ENCODE measurements at places on chromosomes 12 and 14.

DNA sequence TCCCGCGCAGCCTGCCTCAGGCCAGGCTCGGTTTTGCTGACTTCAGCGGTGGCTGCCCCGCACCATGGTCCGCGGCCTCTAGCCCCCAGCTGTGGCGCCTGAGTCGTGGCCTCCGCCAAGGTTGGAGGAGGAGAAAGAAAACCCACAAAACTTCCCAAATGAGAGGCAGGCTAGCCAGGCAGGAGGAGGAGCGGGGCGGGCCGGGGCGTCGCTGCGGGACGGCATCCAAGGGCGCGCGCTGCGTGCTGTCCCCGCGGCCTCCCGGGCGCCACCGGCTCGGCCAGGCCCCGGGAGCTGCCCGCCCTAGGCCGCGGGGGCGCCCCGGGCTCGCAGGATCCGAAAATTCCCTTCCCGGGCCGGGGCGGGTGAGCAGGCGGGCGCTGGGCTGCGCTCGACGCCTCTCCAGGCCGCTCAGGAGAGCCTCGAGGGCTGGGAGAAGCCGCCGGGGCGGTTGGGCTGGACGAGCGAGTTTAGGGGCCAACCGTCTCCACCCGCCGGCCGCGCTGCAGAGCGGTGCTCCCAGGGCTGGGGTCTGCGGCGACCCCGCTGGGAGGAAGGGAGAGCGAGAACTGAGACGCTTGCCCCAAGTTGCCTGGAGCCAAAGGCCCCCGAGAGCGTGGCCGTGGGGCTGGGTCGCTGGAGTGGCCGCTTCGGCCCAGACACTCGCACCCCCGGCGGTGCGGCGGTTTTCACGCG is at the start of gene EFS:
Gene EFS (minus strand): TSS at position 137 of the 696 bp plus-strand sequence. CDS start 147 bp downstream, outside the sequence.
- no peak for DNase-seq

- DNase-seq, result no peak
Measured at GRCh38 chr12:122052285-122052684, 26.3 kb upstream of the MLXIP start.

DNA sequence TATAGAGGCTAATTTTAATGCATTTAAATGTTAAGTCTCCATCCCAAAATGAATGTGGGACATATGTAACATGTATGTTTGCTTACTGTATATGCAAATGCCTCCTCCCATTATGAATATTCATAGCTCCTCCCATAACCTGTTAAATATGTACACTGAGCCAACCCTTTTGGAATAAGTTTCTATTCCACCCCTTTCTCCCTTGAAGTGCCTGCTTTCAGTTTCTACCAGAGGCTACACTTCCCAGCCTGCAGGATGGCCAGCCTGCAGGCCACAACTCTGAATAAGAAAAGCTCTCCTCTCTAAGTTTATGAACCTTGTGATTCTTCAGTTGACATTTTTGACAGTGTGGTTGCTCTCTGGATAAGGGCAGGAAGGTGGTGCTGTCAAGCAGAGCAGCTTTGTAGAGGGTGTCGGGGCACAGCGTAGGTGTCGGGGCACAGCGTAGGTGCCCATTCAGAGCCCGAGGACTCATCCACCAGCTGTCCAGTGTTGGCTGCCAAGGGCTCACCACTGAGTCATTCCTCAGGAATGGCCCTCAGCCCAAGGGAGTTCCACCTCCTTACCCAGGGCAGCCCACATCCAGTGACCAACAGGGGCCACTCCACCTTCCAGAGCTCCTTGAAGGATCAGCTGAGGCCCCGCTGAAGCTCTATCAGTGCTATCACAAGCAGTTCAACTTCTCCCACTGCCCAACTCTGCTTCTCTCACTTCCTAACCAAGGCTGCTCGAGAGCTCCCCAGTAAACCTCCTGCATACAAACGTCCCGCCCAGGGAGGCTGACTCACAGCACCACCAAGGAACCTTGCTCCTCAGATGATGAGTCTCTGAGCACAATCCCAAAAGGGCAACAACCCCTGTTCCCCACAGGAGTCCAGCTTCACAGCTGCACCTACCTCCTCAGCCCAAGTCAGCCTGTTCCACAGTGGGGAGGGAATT is 31.4 kb downstream of the VWF start:
- DNase-seq, result peak; percentile 54

DNA sequence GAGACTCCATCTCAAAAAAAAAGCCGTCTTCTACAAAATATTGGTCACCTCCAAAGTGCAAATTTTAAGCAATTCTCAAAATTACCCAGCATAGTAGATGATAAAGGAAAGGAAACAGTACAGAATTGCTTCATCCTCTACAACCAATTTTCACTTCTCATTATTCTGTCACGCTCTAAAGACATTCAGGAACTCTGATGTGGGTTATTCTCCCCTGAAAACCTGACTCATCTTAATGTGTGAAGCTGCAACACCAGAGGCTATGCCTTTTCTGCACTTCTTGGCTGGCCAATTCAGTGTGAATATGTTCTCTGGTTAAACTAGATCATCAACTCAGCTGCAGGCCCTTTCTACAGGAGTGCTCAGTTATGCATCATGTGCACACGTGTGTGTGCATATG is 11.0 kb downstream of the PTGER2 start:
- no peak for DNase-seq

- DNase-seq, result no peak
Measured at GRCh38 chr14:53779301-53779700, 177.3 kb downstream of the BMP4 start.

DNA sequence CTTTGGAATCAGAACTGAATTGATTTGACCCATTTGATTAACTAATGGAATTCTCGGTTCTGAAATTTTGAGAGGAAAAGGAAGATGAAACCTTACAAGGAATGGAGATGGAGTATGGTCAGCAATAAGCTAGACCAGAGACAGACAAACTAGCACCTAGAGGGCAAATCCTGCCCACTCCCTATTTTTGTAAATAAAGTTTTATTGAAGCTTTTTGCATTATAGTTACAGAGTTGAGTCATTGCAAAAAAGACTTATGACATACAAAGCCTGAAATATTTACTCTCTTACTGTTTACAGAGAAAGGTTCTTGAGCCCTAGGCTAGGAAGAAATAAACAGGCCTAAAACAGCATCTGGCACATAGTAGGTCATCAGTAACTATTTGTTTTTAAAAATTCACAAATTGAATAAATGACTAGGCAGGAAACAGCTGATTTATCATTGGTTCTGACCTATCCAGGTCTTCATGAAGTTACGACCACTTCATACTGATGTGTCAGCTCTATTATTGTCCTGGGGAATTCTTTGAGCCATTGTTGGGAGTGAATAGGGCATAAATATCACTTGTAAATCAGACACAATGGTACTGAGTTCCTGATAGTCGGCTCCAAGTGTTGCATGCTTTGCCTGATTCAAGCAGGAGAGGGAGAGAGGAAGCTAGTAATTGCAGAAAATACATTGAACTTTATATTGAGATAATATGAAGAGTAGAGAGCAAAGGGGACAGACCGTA is 14.6 kb upstream of the STAB2 start:
- no peak for DNase-seq

GRCh38 chr14:75714991-75715390 is 53.9 kb downstream of the TTLL5 start:
- no peak for DNase-seq

GRCh38 chr12:25997201-25997963 is 38.9 kb downstream of the RASSF8 start:
- no peak for DNase-seq

DNA sequence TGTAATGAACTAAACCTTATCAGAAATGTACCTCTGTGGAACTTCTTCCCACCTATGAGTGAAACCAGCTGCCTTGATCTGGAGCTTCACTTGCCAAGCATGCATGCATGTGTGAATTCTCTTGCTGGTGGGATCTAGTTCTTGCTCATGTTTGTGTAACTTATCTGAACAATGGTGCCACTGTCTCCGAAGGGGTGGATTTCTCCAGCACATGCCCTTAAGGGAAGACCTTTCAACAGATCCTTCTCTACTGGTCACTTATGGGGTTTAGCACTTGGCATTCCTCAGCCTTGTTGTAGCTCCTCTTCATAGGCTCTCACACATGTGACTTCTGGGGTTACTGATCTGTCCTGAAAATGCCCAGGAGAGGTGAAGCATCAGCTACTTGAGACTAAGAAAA is 25.0 kb downstream of the SMOC1 start:
- no peak for DNase-seq

DNA sequence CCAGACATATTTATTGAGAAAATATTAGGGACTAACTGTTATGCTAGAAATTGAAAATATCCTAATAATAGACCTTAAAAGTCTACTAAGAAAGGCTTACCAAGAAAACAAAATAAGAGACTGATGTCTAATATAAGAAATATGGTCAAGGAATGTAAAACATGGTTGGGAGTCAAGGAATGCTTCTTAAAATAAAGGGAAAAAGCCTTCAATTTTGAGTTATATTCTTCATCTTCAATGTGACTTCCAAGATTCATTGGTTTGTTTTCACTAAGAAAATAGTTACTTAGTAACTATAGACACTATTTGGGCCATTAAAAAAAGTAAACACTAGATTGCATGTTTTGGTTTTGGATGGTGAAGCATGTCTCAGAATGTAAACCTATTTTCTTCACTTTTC is 88.1 kb upstream of the ETV6 start:
- no peak for DNase-seq

DNA sequence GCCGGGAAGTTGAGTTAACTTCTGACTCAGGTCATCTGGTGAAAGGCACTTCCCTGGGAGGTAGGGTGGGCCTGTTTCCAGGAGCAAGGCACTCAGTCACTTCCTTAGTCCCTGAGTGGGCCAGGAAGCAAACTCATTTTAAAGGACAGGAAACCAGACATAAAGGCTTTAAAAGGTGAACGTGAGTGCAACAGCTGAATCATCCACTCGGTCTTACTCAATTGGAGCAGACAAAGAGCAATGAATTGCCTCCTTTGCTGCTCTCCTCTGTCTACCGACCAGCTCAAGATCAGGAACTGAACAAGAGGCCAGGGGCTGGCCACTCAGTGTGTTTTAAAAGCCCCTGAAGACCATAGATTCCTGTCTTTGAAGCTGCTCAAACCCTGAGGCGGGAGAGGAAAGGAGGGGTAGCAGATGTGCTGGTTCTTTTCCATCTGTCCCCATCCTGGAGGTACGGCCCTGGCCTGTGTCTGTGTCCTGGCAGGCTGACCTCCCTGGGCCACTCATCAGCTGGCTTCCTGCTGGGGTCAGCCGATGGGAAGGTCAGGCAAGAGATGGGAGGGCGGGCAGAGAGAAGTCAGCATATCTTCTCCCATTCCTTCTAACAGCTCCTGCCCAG is 148.9 kb downstream of the PPM1H start:
- DNase-seq, result peak; percentile 53

DNA sequence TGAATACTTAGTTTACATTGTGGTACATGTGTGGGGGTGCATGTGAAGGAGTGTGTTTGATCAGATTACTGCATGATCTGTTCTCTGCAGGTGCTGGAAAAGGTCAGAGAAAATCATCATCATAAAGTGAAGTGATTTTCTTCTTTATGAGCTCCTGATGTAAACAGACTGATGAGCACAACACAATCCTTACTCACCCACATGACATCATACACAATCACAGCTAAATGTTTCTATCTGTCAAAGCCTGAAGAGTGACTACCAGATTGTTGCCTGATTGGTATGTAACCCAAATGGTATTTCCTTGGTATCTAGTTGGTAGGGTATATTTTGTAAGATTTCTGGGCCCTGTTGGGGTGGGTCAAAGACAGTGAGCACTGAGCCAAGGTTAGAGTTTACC is 270.8 kb downstream of the FOXG1 start:
- DNase-seq, result no peak

- DNase-seq, result no peak
Measured at GRCh38 chr12:130680451-130680990, 35.6 kb downstream of the RIMBP2 start.

- no peak for DNase-seq
Measured at GRCh38 chr12:20477672-20478071, 109.3 kb downstream of the PDE3A start.

GRCh38 chr12:64105026-64105425 is 117.1 kb downstream of the KICS2 start:
- no peak for DNase-seq

DNA sequence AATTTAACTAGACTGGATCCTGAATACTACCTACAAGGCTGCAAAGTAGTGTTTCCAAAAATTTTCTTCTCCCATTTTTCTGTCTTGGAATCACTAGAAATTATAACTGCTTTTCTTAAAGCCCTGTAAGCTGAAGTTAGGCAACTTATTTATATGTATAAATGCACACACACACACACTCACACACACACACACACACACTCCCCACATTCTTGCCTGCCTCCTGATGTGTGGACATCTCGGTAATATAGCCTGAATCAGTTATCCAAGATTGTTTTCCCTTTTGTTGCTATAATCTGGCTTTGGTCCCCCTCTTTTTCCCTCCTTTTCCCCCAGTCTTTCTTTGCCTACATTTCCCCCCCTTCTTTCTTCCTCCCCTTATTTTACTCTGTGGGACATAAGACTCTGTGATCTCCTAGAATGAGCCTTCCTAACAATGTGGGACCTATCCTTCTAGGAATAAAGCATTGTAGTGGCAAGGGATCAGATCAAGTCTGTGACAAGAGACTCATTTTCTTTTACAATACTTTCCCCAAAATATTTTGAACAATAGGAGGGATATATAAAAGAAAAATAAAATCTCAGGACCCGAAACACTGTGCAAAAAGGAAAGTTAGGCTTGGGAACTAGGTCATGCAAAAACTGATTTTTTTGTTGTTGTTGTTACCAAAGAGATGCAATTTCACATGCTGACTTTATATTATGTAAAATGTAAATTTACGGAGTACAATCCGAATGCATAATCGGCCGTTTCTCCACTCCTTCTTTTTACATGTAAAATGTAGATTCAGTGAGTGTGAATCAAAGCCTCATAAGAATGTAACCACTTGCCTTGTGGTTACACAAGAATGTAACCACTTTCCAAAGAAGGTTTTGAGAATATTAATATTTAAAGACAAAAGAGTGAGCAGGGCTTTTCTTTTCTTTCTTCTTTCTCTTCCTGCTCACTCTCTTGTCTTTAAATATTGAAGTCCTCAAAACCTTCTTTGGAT is 26.3 kb upstream of the CD69 start:
- DNase-seq, result no peak

GRCh38 chr12:14564336-14564959 is 3.2 kb downstream of the PLBD1 start:
- DNase-seq, result no peak

- no peak for DNase-seq
Measured at GRCh38 chr14:99775351-99775750, 17.9 kb upstream of the EML1 start.

GRCh38 chr12:3127832-3128231 is 50.7 kb downstream of the TSPAN9 start:
- DNase-seq, result no peak

DNA sequence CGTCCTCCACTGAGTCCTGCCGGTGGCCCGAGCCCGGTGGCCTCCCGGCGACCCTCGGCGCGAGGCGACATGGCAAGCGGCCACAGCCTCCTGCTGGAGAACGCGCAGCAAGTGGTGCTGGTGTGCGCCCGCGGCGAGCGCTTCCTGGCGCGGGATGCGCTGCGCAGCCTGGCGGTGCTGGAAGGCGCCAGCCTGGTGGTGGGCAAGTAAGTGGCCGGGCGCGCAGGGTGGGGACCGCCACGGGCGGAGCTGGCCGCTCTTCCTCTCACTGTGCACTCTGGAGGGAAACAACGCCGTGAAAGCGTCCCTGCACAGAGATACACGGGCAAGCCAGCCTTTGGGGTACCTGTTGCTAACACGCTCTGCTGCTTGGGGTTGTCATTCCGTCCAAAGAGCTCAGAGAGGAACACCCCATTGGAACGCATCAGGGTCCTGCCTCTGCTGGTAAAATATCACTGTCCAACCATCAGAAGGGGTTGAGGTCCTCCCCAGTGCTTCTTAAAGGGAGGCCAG is at the start of gene AMDHD1:
Gene AMDHD1 (plus strand): TSS at position 2 of the 513 bp plus-strand sequence. CDS start 68 bp downstream, at position 70.
- peak; percentile 69 for DNase-seq
